ENCODE measurements at places on chromosomes 7 and 10.

DNA sequence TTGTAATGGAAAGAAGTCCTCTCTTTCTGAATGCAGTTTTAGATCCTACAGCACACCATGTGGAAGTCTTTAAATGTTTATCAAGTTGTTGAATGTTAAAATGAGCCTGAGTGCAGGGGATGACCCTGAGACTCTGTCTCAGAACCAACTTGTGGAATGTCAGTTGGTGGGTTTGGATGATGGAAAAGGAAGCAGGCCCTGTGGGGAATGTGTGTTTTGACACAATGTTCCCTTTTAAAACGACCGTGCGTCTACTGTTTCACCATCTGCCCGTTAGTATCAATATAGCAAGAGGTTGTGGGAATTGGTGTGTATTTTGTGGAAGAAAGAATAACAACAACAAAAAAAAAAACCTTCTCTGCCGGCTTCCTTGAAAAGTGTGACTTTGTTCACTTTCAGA is 8.3 kb downstream of the DYNC1I1 start:
- no peak for DNase-seq

GRCh38 chr10:50332108-50332842 is 81.0 kb upstream of the ASAH2 start:
- DNase-seq, result no peak

DNA sequence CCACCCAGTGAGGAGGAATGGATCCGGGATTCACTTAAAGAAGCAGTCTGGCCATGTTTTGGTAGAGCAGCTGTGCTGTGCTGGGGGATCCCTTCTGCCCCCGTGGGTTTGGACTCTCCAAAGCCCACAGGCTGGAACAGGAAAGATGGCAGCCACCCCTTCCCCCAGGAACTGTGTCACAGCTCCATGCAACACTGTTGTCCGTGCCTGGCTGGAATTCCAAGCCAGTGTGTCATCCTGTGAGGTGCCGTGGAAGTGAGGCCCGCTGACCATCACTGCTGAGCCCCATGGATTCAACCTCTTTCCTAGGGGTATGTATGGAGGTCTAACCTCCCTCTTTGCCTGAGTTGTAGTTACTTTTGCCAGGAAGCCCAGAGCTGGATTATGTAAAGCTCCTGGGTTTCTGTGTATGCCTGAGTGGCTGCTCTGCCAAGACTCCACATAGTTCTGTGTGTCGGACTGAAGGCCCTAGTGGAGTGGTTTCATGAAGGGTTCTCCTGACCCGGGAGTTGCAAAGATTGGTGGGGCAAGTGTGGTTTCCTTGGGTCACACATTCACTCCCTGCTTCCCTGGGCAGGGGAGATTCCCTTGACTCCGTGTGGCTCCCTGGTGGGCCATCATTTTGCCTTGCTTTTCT is 35.1 kb upstream of the PCGF5 start:
- DNase-seq, result no peak

GRCh38 chr7:140595468-140596092 is 45.0 kb downstream of the DENND2A start:
- DNase-seq, result no peak

GRCh38 chr7:77649716-77650349 is 46.4 kb upstream of the RSBN1L start:
- DNase-seq, result no peak

DNA sequence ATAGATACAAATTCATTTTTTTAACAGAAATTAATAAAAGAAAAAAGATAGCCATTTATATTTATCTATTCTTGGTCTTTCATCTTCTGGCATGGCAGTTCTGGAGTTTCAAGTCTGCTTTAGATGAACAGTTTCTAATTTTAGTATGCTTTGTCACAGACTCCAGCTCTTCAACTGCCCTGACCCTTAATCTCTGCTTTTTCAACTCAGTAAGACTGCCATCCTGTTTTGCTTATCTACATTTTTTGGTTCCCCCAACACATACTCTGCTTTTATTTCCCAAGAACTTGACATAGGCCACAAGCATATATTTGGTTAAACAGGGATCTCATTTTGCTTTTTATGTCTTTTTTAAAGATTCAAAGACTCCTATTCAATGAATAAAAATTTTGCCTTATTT is 309.3 kb upstream of the KCND2 start:
- DNase-seq, result no peak

- peak; percentile 79 for DNase-seq
Observed at GRCh38 chr7:2821161-2821841, 22.8 kb downstream of the GNA12 start.

DNA sequence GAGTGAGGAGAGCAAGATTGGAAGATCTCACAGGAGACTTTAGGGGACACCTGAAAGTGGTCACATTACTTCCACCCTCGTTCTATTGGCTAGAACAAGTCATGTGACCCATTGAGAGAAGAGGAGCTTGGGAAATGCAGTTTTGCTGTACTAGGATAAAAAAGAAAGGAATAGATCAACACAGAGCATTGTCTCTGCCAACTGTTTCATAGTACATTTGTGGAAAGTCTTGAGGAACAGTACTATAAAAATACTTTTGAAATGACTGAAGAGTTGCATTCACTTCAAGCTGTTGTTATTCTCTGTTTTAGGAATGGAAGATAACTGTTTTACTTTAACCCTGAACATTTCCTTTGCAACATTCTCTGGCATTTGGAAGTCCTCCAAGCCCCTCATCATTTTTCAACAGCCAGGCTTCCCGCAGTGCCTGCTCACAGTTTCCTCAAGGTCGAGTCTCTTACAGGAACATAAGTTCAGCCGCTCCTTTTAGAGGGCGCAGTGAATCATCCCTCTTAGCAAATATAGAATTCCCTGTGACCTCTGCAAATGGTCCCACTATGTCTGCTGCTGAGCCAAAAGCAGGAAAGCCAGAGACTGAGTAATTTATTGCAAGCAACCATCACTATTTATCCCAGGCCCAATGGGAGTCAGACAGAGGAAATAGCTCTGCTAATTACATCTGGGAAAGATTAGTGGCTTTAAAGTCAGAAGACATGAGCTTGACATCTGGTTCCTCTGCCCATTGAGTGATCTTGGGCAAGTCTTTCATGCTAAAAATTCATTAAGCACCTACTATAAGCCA is 40.7 kb downstream of the MRPL32 start:
- DNase-seq, result no peak

GRCh38 chr7:106982415-106982814 is 62.1 kb upstream of the PRKAR2B start:
- DNase-seq, result peak; percentile 68

DNA sequence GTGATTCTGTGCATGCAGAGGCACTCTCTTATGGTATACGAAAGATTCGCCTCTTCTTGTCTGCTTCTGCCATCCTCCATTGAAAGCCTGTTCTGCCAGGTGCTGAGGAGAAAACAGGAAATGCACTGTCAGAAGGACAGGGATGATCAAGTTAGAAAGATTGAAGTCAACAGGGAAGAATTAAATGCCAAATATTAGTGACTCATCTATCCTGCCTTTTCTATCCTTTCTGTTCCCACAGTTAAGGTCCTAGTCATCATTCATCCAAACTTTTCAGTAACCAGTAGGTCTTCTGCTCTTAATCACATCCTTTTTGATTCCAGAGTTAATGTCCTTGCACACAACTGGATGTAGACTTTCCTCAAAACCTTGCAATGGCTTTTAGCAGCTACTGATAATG is 4.8 kb upstream of the ZNF783 start:
- DNase-seq, result no peak

DNA sequence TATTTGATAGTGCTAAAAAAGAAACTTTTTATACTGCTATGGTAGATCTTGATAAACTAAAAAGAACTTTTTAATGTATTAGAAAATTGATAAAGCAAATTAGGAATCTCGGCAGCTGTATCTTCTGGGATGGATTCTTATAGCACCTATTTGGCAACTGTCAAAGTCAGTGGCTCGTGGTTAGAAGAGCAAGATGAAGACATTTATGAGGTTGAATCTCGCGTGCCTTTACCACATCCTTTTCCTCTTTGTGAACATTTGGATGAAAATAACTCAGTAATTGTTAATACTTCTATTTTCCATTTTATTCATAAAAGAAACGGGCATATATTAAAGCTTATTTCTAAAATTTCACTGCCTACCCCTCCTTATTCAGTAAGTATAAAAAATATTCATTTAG is 76.2 kb downstream of the CYP51A1 start:
- DNase-seq, result no peak

GRCh38 chr10:84589526-84590205 is 261.3 kb downstream of the CCSER2 start:
- DNase-seq, result no peak

GRCh38 chr10:122233857-122234348 is 37.2 kb upstream of the BTBD16 start:
- no peak for DNase-seq

- no peak for DNase-seq
Observed at GRCh38 chr10:116838143-116838725, 11.1 kb upstream of the ENO4 start.

- DNase-seq, result peak; percentile 8
Observed at GRCh38 chr7:7921830-7922229, 46.8 kb upstream of the GLCCI1 start.

DNA sequence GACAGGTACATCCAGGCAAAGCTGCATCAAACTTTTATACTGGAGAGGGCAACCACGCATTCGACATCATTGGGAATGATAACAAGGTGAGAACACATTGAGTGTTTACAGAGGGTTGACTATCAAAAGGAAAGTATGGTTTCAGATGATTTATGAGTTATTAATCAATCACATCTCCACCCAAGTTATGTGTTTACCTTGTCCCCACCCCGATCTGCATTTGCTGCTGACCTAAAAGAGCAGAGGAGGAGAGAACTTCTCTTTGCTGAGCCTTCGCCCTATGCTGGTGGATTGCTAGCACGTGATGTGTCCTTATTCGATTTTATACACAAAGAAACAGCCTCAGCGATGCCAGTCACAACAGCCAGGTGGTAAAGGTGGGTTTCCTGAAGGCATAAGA is at the start of gene MSMB:
TSS of gene MSMB (minus strand) at position 9 of the 400 bp plus-strand sequence. CDS start 32 bp downstream, outside the sequence.
- DNase-seq, result no peak

DNA sequence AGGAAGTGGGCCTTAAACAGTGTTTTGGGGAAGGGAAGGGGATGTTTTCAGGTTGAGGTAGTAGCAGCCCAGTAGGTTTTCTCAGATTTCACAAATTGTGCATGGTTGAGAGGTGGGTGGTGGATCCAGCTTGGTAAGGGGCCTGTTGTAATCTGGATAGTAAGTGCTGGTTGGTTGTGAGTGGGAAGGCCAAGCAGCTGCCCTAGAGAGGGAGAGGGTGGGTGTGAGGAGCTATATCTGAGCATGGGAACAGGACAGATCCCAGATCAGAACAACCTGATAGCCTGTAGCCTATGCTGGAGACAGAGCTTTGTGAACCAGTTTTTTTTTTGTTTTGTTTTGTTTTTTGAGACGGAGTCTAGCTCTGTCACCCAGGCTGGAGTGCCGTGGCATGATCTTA is 53.9 kb upstream of the ZMIZ2 start:
- no peak for DNase-seq

DNA sequence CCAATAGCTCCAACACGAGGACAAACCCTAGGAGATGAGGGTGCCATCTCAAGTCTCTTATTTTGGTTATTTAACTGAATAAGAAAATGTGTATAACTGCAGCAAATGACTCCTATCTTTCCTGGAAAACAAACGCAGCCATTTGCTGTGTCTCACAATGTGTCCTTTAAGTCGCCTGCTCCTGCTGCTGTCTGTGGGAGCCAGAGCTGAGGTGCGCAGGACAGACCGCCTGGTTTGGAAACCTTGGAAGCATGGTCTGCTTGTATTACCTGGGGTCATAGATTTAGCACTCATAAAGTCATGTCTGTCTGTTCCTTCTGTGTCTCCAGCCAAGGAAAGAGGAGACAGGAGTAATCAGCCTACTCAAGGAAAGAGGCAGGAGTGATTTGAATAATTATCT is 760.2 kb downstream of the GRID1 start:
- DNase-seq, result no peak

DNA sequence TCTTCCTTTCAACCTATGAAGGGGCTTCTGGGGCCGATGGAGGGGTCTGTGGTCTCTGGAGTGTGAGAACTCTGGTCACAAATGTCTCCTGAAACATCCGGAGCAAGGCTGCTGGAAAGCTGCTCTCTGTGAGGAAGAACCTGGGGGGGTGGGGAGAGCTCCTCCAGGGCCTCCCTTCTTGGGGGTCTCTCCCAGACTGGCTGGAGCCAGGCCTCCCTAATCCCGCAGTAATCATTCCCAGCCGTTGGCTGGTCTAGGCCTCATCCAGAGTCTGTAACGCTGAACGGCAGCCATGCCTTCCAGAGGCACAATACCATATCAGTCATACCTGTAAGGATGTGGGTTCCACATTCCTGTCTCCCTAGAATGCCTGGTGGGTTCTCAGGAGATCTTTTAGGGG is 4.4 kb upstream of the LZTS2 start:
- DNase-seq, result no peak

- DNase-seq, result no peak
Observed at GRCh38 chr7:83681200-83681778, 32.4 kb upstream of the SEMA3E start.

DNA sequence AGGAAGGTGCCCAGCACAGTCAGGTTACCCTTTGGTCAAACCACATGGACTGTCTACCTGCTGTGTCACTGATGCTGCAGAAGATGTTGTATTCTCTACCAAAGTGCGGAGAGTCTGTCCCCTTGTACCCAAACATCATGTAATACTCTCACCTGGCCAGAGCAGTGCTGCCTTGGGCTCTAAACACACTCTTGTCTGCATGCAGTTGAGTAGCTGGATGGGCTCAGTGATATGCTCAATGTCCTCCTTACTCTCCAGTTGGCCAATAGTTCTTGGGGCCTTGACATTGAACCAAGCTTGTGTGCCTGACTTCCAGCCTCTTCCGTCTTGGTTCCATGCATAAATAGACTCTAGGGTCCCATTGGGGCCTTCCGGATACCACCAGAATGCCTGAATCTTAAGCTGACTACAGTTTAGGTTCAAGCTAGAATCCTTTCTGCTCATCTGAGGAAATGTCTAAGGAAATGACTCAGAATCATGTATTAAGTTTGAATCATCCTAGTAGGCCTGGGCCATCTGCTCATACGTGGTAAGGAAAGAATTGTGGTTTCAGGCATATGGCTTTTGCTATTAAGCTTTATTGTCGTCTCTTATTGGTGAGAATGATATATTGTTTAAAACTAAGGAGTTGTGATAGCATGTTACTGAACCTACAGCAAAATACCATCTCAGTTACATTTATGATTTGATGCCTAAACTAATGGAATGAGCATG is 118.0 kb downstream of the OTUD1 start:
- DNase-seq, result no peak

GRCh38 chr10:117666166-117666565 is 123.6 kb downstream of the EMX2 start:
- DNase-seq, result no peak

DNA sequence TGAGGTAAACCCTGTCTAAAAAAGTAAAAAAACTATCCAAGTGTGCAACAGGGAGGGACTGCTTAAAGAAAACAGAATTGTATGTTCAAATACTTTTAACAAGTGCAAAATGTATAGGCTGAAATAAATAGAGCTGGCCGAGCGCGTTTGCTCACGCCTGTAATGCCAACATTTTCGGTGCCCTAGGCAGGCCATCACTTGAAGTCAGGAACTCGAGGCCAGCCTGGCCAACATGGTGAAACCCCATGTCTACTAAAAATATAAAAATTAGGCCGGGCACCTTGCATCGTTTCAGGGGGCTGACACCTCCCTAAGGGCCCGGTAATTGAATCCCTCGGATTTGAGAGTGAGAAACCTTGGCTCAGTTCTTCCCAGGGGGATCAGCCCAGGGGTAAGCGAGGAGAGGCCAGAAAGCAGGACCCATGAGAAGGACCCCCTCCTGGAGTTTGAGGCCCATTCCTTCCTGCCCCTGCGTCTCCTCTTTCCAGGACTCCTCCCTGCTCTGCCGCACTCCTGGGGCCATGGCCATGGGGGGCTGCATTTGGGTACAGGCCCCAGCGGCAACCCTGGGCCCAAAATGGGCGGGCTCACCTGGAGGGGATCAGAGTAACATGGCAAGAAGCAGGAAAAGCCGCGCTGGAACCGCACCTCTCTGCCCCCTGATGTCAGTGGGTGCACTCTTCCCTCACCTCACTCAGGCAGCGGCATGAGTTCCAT is 75.5 kb upstream of the TMEM248 start:
- no peak for DNase-seq
